Activated CD4-positive, alpha-beta T cell treated with anti-CD3 and anti-CD28 coated beads, Interleukin-2, Interleukin-4, amounts not matched to agents 100 ng/mL and 50 ng/mL, durations not matched to agents 16 hours and 8 hours (primary cell): ENCODE measurements at places on chromosomes 7 and 10.

DNA sequence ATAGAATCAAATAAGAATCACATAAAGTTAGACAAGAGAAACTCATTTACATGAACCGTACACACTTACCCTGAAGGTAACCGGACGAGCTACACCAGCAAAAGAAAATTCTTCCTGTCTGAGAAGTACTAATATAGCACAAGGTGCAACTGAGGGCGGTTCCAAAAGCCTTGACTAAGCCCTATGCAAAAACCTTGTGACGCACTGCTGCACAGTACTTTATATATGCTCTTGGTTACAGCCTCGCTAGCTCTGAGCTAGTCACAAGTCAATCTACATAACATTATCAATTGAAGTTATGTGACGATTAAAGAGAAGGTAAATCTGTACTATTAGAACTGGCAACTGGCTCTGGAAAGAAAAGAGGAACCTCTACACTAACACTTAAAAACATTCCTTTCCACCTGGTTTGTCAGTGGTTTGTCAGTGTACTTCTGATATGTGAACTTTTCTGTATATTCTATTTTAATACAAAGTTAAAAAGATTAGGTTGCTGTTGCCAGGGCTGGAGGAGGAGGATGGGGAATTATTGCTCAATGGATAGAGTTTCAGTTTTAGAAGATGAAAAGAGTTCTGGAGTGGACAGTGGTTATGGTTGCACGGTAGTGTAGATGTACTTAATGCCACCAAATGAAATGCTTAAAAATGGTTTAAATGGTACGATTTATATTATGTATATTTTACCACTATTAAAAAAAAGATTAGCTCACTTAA is 21.6 kb downstream of the NT5C3A start:
- peak; percentile 67 for DNase-seq

GRCh38 chr10:28849821-28850220 is 172.5 kb downstream of the BAMBI start:
- no peak for DNase-seq

- DNase-seq: no peak
Measured at GRCh38 chr10:81873932-81874816, 820 bp upstream of the NRG3 start.

GRCh38 chr10:97744405-97745035 is 7.6 kb downstream of the ZFYVE27 start:
- DNase-seq: no peak

DNA sequence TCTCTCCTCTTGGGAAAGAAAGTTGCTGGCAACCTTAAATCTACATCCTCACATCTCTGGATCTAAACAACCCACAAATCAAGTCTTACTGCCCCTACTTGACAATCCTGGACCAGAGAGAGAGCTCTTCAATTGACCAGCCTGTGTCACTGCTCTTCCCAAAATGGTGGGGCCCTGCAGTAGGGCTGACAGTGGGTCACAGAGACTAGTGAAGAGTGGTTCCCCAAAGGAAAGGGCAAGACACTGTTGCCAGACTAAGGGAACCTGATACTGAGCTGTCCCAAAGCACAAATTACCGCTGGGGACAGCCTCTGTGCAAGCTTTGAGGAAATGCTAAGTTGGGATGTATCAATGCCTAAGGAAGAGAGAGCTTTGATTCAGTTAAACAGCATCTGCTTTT is 4.5 kb upstream of the GPRIN2 start:
- DNase-seq: no peak
